Astrocyte of the hippocampus (primary cell): ENCODE measurements at places on chromosomes 2 and 18.

GRCh38 chr2:112985090-112985489, 7.3 kb downstream of the IL36G start:
- DNase-seq = no peak

- no peak for DNase-seq
These were observed 134.0 kb downstream of the HDAC4 start for GRCh38 chr2:239266779-239267287.

- DNase-seq = peak; percentile 90
These were observed 61.3 kb downstream of the EFEMP1 start for GRCh38 chr2:55862246-55862645.

DNA sequence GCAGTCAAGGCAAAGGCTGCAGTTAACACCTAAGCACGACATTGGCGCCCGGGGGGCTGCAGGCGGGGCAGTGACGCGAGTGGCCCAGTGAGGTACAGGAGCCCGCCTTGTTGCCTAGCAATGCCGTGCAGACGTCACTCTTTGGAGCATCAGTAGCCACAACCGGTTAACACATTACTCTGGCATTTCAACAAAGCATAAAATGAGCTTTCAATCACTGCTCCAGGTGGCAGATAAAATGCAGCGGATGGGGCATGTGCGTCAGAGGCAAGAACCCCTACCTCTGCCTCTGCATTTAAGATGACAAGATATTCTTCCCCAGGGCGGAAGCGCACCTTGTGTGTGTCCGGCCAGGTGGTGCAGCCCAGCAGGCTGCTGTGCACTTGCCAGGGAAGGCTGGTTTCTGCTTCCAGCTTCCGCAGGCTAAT, 139.4 kb downstream of the MTCL1 start:
- peak; percentile 55 for DNase-seq

GRCh38 chr2:174761837-174762236, 2.4 kb downstream of the CHRNA1 start:
- DNase-seq = no peak

DNA sequence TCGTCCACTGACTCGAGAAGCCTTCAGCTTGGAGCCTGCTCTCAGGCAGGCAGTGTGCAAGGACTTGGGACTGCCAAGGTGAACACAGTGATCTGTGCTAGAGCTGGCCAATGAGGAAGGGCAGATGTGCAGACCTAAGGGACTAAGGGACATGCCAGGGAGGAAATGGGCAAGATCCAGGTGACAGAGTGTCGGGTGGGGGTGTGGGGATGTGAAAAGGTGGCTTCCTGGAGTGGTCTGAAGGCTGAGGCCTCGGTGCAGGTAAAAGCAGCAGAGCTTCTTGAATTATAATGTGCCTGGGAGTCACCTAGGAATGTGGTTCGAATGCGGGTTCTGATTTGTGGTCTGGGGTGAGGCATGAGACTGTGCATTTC, 42.0 kb downstream of the STEAP3 start:
- DNase-seq = no peak

GRCh38 chr18:32735781-32736180, 37.0 kb downstream of the KLHL14 start:
- peak; percentile 85 for DNase-seq
